Activated CD4-positive, alpha-beta memory T cell treated with anti-CD3 and anti-CD28 coated beads, Interleukin-2, amount 10 ng/mL, durations not matched to agents 7 days and 5 days (primary cell): ENCODE measurements at places on chromosomes 5 and 9. TPM values are rescaled to one million over a fixed set of nuclear protein-coding genes. Genes with fewer than 3 reads are reported as not detected.

DNA sequence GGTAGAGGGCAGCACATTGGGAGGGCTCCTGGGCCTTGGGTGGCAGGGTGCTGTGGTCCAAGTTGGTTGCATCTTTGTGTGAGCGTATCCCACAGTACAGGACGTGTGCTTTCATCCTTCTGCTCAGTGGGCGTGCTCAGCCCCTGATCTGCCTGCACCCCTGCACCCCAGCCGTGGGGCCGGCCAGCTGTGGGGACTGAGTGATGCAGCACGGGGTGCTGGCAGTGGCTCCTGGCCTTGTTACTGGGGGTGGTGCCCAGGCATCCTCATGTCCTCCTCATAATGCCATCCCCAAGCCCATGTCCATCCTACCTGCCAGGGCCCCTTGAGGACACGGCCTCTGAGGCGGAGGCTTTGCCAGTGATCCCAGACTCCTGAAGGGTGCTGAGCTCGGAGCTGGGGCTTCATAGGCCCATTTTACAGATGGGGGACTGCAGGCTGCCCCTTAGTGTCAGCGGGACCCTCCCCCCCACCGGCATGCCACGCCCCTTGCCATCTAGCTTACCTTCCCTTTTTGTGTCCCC is 100.7 kb downstream of the PHF2 start:
- H3K4me1 ChIP-seq, result no peaks in the 10 kb centered on the region
- H3K27me3 ChIP-seq, result no peaks in the 10 kb centered on the region

DNA sequence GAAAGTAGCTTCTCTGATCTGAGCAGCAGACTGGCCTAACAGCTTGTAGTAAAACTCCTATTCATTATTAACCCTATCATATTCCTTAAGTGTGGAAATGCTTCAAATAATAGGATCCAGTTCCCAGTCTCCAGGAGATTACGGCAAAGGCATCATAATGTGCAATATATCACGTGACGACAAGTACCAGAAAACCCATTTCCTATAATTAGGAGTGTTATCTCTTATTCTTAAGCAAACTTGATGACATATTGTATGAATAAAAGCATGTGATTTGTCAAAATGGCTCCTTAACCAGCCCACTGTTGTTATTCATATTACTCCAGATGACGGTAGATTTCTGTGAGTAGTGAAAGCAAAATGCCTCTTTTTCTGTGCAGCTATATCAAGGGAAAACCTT is 2.9 kb downstream of the SV2C start:
- H3K36me3 ChIP-seq, result peaks cover 2% of the 10 kb centered on the region
- DNase-seq, result no peak
- no peak overlapping the region for H3K4me3 ChIP-seq
- H3K27ac ChIP-seq, result no peak overlapping the region
- peaks cover 69% of the 10 kb centered on the region for H3K27me3 ChIP-seq

- no peak overlapping the region for H3K27ac ChIP-seq
- H3K4me1 ChIP-seq, result no peaks in the 10 kb centered on the region
- no peak for DNase-seq
- H3K27me3 ChIP-seq, result no peaks in the 10 kb centered on the region
- no peaks in the 10 kb centered on the region for H3K36me3 ChIP-seq
These were observed 14.1 kb upstream of the LURAP1L start for GRCh38 chr9:12760758-12761157.

DNA sequence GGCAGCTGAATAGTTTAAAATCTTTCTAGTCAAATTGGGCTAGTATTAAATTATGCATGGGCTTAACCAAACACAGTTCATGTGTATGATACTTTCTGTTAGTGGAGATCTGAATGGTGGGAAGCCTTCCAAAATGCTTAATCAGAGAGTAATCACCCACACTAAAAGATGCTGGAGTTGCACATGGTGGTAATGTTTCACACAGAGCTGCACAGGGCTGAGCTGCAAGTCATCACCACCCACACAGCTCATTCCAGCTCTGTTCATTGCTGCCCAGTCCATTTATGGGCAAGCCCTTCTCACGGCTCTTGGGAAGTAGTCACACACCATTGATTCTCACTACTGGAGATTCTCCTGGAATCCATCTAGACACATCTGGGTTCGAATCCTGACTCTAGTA is 351.5 kb upstream of the KCNN2 start:
- no peak for DNase-seq
- no peaks in the 10 kb centered on the region for H3K4me1 ChIP-seq
- no peak overlapping the region for H3K4me3 ChIP-seq
- H3K36me3 ChIP-seq, result no peaks in the 10 kb centered on the region
- no peaks in the 10 kb centered on the region for H3K27me3 ChIP-seq

GRCh38 chr5:174093123-174093522 is 47.6 kb downstream of the NSG2 start:
- no peaks in the 10 kb centered on the region for H3K4me1 ChIP-seq
- H3K27ac ChIP-seq, result no peak overlapping the region
- H3K36me3 ChIP-seq, result no peaks in the 10 kb centered on the region
- H3K27me3 ChIP-seq, result no peaks in the 10 kb centered on the region

DNA sequence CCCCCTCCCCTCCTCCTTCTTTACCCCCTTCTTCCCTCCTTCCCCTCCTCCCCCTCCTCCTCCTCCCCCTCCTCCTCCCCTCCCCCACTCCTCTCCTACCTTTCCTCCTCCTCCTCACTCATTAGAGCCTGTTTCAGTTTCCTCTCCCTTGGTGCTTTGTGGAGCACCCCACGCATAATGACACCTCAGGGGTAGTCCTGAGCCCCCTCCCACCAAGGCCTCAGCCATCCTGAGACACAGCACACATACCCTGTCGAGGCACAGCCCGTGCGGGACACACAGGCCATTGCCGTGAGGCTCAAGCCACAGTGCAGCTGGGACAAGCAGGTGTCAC is 35.4 kb downstream of the HK3 start:
- H3K4me3 ChIP-seq, result no peak overlapping the region
- DNase-seq, result no peak
- no peaks in the 10 kb centered on the region for H3K4me1 ChIP-seq
- no peaks in the 10 kb centered on the region for H3K36me3 ChIP-seq
- no peak overlapping the region for H3K27ac ChIP-seq
- peaks cover 24% of the 10 kb centered on the region for H3K27me3 ChIP-seq

GRCh38 chr5:39381376-39381775 is 17.1 kb upstream of the C9 start:
- H3K4me1 ChIP-seq, result no peaks in the 10 kb centered on the region
- H3K36me3 ChIP-seq, result no peaks in the 10 kb centered on the region
- peaks cover 7% of the 10 kb centered on the region for H3K27me3 ChIP-seq
- H3K4me3 ChIP-seq, result no peak overlapping the region
- no peak for DNase-seq
- H3K27ac ChIP-seq, result no peak overlapping the region

DNA sequence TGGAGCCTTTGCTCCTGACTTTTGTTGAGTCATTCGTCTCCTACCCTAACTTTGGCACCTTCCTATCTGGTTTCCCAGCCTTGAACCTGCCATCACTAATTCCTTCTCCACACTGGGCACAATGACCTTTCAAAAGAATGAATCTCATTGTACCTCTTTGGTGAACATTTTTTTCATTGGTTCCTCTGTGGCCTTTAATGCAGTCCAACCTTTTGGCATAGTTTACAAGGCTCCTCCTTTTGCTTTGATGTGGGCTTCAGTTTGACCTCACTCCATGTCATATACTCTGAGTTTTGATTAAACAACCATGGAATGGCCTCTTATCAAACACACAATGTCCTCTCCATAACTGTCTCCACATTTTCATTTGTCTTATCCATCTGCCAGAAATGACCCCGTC is 14.5 kb upstream of the ROPN1L start:
- no peaks in the 10 kb centered on the region for H3K27me3 ChIP-seq
- no peak overlapping the region for H3K27ac ChIP-seq
- no peak for DNase-seq
- H3K4me3 ChIP-seq, result no peak overlapping the region
- H3K4me1 ChIP-seq, result peaks cover 11% of the 10 kb centered on the region
- H3K36me3 ChIP-seq, result peaks cover 55% of the 10 kb centered on the region

- H3K4me3 ChIP-seq, result no peak overlapping the region
- no peak overlapping the region for H3K27ac ChIP-seq
- H3K36me3 ChIP-seq, result no peaks in the 10 kb centered on the region
- DNase-seq, result no peak
- H3K27me3 ChIP-seq, result no peaks in the 10 kb centered on the region
These were observed 1.1 kb upstream of the DBH start for GRCh38 chr9:133635098-133635497.

DNA sequence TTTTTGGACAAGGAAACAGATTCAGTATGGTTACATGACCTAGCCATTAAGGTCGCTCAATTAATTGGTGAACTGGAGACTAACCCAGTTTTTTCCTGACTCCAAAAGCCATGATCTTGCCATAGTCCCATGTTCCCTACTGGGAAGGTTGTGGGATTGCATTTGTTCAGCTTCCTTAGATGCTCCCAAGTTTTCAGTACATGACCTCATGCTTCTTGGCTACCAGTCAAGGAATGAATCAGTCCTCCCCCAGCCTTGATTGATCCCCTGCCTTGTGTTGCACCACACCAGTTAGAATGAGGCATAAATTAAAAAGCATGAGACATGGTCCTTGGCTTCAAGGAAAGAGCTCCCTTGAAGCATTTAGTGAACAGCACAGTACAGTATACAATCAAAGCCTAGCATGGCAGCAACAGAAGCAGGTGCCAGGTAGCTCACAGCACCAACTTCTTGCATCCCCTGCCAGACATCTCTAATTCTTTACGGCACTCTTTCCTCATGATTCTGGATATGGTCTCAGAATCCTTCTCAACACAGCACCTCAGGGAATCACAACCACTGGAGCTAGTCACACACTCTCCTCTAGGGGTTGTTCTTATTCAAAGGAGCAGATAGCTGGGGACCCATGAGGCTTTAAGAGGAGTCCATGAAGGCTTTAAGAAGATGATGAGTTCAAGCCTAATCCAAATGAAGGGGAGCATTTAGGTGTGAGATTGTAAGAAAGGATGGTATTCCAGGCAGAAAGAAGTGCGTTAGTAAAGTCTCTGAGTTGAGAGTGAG is 295.5 kb upstream of the CLINT1 start:
- H3K27me3 ChIP-seq, result peaks cover 2% of the 10 kb centered on the region
- no peaks in the 10 kb centered on the region for H3K4me1 ChIP-seq
- H3K27ac ChIP-seq, result no peak overlapping the region
- no peak overlapping the region for H3K4me3 ChIP-seq
- DNase-seq, result no peak
- no peaks in the 10 kb centered on the region for H3K36me3 ChIP-seq

FAM200C gene
- total RNA-seq, result 0.95 TPM

CBY3 gene
- total RNA-seq, result not detected

ANKRD31 gene
- 0.18 TPM for total RNA-seq
